OCI-M1 (cell line): ENCODE measurements at places on chromosomes 3 and 15.

- DNase-seq = peak; percentile 4
Measured at GRCh38 chr3:65713016-65713415, 325.7 kb downstream of the MAGI1 start.

GRCh38 chr3:34132069-34132692, 333.8 kb downstream of the PDCD6IP start:
- no peak for DNase-seq

DNA sequence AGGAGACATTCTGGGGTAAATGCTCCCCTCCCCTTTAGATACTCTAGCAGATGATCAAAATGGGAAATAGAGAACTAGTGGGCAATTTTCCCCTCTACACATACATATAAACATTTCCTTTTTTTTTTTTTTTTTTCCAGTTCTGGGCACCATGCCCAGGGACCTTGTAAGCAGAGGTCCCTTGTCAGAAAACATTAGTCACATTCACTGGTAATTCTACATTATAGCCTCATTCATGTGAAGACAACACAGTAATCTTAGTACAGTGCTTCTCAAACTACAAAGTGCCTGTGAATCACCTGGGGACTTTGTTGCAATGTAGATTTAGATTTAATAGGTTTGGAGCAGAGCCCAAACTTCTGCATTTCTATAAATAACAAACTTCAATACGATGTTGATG, 60.1 kb upstream of the ACTC1 start:
- peak; percentile 15 for DNase-seq

DNA sequence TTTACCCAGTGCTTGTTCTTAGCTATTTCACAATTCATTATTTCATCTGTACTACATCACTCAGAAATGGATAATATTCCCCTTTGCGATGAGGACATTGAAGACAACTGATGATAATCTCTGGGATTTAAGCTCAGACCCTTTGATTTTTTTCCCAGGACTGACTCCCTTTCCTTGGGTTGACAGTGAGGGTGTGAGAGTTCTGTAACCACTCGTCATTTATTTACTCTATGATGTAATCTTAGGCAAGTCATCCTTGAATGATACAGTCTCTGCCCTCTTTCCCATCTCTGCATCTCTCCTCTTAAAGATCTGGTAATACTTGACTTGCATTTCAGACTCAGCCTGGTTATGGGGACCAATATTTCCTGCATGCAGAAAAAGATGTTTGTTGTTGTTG, 1041.7 kb downstream of the AGBL1 start:
- DNase-seq = no peak

DNA sequence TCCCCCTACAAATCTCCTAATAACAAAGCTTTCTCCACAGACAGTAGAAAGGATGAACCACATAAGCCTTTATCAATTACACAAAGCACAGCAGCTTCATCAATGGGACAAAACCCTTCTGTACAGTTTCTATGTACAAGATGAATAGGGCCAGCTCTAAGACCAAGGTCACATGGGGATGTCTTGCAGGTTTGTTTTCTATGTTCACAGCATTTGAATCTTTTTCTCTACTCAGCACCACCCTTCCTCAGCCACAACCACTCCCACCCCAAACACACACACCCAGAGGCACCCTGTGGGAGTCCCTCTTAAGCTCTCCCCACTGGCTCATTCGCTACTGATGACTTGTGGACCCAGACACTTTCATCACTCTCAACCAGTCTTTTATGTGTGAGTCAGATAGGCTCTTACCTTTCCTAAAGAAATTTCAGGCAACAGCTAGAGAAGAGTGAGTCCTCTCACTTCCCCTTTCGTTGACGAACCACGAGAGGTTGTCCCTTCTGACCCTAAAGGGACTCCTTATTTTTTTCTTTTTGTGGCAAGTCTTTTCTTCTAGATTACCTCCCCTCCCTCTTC, 57.9 kb downstream of the ARHGAP31 start:
- DNase-seq = peak; percentile 84

DNA sequence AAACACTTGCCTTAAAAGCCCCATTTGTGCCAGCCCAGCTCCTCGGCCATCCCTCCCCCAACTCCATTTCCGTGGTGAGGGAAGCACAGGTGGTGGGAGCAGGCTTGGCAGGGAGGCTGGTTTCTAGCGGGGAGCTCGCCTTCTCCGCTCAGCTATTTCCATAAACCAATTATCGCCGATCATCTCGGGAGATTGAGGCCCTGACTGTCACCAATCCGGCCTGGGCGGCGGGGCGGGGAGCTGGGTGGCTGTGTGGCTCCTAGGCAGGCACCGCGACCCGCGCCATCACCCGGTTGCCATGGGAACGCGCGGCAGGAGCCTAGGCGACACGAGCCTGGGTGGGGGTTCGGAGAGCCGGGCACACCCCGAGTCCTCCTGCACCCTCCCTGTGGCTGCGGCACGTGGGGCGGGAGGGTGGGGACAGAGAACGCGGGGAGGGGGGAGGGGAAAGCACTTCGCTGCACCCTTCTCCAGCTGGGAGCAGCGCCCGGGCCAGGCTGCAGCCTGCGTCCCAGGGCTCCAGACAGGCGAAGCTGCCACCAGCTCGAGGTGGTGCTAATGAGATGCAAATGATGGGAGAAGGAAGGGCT, 9.3 kb downstream of the CCDC33 start:
- DNase-seq = no peak

GRCh38 chr15:67862750-67863441, 23.1 kb upstream of the RNU6-1 start:
- no peak for DNase-seq

DNA sequence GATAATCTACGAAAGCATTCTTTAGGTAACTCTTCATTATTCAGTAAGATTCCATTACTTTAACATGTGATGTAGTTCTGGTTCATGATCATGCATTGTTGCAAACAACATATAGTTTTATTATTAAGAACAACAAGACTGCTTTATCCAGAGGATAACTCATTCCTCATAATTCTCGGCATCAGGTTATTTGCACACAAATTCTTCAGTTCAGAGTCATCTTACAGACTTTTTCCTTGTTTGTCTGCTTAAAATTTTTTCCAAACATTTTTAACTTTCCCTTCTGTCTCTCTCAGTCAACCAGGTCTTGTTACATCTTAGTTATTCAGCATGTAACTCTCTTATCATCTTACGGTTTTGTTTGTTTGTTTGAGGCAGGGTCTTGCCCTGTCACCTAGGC, 60.1 kb downstream of the VGLL3 start:
- no peak for DNase-seq

DNA sequence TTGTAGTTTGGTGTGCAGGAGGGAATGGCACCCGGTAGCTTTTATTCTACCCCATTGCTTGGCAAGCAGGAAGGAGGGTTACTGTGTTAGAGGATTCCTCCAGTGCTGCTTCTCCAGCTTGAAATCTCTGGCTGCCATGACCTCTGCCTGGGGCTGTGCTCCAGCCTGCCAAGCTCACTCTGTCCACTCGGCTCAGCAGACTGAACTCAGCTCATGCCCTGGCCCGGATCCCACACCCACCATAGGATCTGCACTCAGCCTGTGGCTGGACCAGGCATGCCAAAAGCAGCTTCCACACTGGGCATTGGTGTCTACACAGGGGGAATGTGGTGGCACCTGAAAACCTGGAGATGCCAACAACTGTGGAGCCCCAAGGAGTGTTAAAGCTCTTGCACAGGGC, 26.3 kb downstream of the CLDN16 start:
- DNase-seq = no peak

GRCh38 chr3:177122183-177122856, 75.0 kb downstream of the TBL1XR1 start:
- DNase-seq = no peak

DNA sequence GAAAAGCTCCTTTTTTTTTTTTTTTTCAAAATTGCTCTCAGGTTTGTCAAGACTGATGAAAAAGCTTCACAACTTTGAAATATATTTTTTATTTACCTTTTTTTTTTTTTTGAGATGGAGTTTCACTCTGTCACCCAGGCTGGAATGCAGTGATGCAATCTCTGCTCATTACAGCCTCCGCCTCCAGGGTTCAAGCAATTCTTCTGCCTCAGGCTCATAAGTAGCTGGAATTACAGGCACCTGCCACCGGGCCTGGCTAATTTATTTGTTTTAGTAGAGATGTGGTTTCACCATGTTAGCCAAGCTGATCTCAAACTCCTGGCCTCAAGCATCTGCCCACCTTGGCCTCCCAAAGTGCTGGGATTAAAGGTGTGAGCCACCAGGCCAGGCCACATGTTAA, 1515.0 kb downstream of the OTOL1 start:
- no peak for DNase-seq

- DNase-seq = no peak
Measured at GRCh38 chr3:123809597-123809996, 74.5 kb downstream of the MYLK start.

GRCh38 chr3:174276826-174277225, 582.3 kb upstream of the NAALADL2 start:
- no peak for DNase-seq
